ENCODE measurements at places on chromosomes 3 and 15.
A peak's percentile ranks its signal among the peaks of the same experiment; 100 is the strongest.

DNA sequence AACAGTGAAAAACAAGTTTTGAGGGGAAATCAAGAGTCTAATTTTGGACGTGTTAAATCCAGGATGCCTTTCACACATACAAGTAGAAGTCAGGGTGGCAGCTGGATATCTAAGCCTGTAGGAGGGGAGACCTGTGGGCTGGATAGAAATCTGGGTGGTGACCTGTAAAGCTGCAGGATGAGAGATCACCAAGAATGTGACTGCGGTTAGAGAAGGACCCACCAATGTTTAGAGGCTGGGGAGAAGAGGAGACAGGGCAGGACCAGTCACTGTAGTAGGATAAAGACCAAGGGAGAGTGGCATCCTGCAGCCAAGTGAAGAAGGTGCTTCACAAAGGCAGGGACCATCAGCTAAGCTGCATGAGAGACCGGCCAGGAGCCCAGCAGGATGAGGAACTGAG, 36.2 kb downstream of the MRAS start:
- no peak for DNase-seq

GRCh38 chr15:84604826-84605553, 4.2 kb downstream of the ZSCAN2 start:
- DNase-seq: no peak

- no peak for DNase-seq
Measured at GRCh38 chr3:164451072-164451910, 627.0 kb downstream of the SI start.

GRCh38 chr15:99485153-99485961, 80.4 kb upstream of the MEF2A start:
- peak; percentile 9 for DNase-seq

DNA sequence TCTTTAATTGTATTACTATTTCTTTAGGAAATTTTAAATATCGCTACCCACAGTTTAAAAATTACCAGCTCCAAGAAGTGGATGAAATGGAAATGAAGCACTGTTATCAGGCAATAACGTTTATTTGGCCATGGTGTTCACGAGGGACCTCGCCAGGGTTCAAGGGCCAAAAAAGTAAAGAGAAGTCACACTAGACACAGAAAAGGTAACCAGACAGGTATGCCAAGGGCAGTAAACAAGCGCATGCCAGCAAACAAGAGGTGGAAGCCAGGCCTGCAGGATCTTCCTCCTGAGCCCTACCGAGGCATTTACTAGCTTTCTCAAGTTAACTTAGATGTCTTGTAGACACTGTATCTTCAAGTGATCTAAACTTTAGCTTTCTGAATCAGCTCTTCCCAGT, 113.5 kb downstream of the PLD1 start:
- no peak for DNase-seq

DNA sequence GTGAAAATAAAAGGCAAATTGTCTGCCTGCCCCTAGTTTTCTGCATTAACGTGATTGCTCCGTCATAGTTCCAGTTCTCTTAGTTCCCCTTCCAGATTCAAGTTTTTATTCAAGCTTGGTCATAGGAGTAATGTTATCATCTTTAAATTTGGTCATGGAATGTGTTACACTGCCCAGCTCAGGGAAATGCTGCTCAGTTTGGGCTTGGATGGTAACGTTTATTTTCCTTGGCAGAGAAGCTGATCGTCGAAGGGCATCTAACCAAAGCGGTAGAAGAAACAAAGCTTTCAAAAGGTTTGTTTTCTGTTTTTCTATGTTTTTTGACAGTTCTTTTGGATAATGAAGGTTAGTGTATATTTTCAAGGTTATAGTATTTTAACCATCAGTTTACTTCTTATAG, 118.4 kb upstream of the FLNB start:
- DNase-seq: no peak

DNA sequence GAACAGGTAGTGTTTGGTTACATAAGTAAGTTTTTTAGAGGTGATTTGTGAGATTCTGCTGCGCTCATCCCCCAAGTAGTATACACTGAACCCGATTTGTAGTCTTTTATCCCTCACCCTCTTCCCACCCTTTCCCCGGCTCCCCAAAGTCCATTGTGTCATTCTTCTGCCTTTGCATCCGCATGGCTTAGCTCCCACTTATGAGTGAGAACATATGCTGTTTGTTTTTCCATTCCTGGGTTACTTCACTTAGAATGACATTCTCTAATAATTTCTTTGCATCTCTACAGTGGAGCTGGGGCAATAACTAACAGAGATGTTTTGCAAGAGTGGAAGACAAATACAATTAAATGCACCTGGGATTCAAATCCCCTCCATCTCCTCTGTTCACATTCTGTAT, 93.2 kb downstream of the TP63 start:
- no peak for DNase-seq

GRCh38 chr15:64151727-64152506, at the start of gene SNX22:
Gene SNX22, plus strand, starts transcription at chr15:64151731. Its CDS starts 45 bp downstream, at chr15:64151776.
- DNase-seq: peak; percentile 5

DNA sequence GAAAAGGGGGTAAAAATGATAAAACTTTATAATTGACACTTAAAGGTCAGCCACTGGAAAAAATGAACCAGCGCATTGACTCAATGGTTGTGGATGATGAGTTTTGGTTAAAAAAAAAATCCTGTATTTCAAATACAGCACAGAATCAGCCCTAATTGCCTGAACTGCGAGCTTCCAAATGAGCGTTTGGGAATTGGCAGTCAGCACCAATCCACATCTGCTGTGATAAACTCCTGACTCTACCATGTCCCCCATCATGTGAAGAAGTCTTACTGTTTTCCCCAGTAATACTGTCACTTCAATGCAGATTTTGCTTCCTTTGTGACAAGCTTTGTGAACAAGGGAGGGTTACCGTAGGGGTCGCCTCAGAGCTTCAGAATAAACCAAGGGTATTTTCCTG, 235.4 kb downstream of the EBLN2 start:
- DNase-seq: no peak

- DNase-seq: no peak
Measured at GRCh38 chr3:65246561-65246960, 558.8 kb upstream of the ADAMTS9 start.

GRCh38 chr3:168341956-168342936, 246.5 kb upstream of the GOLIM4 start:
- no peak for DNase-seq
